T-helper 22 cell (primary cell): ENCODE measurements at places on chromosomes 5 and 9.

GRCh38 chr9:135504262-135505243, 4.1 kb downstream of the MRPS2 start:
- no peak for DNase-seq

DNA sequence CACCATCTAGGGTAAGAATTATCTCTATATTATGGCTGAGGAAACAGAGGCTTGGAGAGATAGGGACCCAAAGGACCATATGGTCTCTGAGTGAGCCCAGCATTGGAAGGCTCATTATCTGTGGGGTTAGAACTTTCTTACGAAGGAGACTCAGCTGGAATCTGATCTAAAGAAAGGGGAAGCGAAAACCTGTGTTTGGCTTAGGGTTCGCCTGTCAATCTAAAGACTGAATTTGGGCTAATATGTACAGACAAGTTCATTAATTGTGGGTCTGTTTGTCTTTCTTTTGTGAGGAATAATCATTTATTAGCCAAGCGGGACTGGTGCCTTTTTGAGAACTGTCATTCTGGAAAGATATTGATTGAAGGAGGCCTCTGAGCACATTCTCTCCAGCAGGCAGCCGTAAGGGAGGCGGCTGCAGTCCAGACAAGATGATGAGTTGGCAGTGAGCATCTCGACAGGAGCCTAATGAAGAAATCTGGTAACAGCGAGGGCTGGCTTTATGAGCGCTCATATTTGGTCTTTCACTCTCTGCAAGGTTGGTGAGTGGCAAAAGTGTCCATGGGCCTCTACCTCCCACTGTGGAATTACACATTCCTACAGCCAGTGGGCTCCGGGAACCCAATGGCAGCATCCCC, 104.2 kb upstream of the GPR151 start:
- DNase-seq: no peak

DNA sequence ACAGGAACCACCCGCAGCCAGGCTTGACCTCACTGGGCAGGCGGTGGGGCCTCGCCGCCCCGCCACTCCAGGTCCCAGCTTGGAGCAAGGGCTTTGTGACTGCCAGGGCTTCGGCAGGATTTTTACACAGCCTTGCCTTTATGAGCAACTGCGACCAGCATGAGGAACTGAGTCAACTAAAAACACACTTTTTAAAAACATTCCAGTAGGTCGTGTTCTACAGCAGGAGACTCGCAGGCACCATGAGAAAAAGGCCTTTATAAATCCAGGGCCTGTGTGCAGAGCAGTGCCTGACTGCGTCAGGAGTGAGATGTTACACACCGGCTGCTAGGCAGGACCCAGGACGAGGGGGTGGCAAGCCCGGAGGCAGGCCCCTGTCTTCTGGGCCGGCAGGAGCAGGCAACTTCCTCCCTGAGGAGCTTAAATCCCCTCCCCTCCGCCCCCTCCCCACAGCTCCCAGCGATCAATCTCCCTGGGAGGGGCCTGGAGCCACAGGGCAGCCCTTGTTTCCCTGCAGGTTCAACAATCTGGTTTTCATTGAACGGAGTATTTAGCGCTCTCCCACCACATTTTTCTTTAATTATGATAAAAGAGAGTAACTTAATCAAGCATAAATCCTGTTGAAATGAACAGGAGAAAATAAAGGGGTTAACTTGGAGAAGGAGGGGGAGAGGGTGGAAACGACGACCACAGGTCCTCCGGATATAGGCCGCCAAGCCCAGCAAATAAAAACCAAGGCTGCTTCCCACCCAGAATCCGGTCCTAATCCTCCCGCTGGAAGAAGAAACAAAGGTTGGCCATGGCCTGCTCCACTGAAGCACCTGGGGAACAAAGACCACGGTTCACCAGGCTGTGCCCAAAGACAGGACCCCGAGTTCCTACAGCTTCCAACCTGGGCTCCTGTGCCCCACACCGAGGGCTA, 92.5 kb downstream of the ROR2 start:
- DNase-seq: no peak

GRCh38 chr5:2135833-2136232, 253.1 kb upstream of the IRX4 start:
- DNase-seq: no peak

- DNase-seq: no peak
These were observed 149.1 kb upstream of the TUT7 start for GRCh38 chr9:86503314-86503713.

- DNase-seq: no peak
These were observed 41.9 kb upstream of the STOM start for GRCh38 chr9:121411993-121412392.

- no peak for DNase-seq
These were observed 6.5 kb upstream of the EBF1 start for GRCh38 chr5:159106193-159106568.

GRCh38 chr5:13997514-13997913, 53.0 kb upstream of the DNAH5 start:
- no peak for DNase-seq

GRCh38 chr5:173395257-173395932, 67.2 kb upstream of the STC2 start:
- DNase-seq: no peak

DNA sequence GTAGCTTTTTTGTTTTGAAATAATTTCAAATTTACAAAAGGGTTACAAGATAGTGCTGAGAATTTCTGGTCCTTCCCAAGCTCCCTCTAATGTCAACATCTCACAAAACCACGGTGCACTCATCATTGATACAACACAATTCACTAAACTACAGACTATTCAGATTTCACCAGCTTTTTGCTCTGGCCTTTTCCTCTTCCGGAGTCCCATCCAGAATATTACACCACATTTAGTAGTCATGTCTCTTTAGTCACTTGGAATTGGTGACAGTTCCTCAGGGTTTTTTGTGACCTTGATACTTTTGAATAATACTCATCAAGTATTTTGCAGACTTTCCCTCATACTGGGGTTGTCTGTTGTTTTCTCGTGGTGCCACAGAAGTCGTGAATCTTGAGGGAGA, 484.0 kb downstream of the GADD45G start:
- DNase-seq: no peak

DNA sequence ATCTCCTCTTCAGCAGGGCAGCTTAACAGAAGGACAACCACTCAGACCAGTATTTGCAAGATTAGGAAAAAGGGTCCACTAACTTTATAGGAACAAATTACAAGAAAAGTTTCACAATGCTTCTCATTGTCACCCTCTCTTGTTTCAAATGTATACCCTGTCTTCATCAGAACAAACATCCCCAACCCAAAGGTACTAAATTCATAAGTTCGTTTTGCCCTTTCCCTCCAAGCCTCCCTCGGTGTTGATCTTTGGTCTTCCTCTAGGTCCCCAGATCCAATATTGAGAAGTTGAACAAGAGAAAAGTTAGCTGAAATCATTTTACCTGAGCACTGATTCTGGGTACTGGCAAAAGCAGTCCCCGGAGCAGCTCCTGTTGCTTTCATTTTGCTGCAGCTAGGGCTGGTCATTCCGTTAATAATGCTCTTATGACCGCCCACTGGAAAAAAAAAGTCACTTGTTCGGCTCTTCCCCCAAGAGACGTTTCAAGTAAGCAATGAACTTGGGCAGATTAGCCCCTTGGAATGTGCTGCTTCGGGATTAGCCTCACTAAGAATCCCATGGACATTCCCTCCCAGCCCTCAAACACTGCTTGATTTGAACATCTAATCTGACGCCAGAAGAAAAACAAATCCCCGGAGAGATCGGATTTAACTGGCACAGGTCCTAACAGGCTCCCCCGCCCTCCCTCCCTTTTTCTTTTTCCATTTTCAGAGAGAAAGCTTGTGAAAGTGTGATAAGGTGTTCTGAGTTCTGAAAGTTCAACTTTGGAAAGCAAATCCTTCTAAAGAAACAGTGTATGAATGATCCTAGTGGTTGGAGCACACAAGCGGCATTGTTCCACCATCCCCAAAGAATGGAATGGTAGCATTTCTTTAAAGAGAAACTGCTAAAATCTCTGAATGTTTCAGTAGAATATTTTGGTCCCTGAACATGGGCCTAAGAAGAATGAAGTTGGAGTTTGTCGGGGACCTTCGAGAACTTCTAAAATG, 252.5 kb downstream of the TRPM3 start:
- no peak for DNase-seq

GRCh38 chr9:134055981-134056461, 11.8 kb downstream of the BRD3 start:
- no peak for DNase-seq

GRCh38 chr5:97553604-97554452, 370.8 kb upstream of the RIOK2 start:
- no peak for DNase-seq

- DNase-seq: no peak
These were observed 96.4 kb downstream of the DIRAS2 start for GRCh38 chr9:90546200-90546599.

DNA sequence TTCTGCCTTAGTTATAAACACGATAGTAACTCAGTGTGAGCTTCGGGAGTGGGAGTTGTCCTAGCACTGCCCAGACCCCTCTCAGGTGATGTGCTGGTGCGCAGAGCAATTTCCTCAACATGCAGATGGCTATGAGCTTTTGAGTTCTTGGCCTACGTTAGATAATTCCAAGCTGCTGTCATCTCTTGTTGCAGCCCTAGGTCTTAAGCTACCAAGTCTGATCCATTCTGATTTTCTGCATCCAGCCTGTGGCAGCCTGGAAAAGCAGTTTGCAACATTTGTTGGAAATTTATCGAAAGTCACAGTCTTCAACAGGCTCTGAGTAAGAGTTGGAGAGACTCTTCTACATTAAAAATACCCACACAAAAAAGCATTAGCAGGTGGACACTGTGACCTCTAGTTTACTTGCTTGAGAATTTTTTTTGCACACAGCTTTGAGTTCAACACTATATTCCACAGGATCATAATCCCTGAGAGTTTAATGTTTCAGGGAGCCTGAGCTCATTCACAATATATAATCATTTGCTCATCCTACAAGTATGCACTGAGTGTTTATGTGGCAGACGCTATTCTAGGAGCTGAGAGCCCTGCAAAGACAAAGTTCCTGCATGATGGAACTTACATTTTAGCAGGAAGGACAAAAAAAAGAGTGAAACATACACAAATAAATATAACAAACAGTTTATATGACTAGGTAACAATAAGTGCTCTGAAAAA, 91.6 kb downstream of the UBE2QL1 start:
- no peak for DNase-seq

DNA sequence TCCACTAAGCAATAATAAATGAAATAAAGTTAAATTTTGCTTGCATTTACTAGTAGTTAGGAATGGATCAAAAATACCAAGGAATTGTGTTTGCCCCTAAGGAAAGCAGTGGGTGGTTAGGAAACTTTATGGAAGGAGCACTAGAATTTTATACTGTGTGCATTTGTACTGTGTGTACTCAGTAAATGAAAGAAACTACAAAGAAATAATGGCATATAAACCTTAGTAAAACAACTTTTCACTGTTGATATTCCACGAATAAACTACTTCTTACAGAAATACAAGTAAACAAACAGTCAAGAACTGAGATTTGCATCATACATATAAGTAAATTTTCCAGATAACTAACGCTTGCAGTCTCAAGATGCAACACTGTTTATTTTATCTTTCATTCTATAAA, 103.7 kb upstream of the PARP8 start:
- no peak for DNase-seq

GRCh38 chr5:171660434-171660833, 125.2 kb upstream of the SMIM23 start:
- DNase-seq: no peak

- no peak for DNase-seq
These were observed 2.2 kb downstream of the THBS4 start for GRCh38 chr5:80037366-80037765.

DNA sequence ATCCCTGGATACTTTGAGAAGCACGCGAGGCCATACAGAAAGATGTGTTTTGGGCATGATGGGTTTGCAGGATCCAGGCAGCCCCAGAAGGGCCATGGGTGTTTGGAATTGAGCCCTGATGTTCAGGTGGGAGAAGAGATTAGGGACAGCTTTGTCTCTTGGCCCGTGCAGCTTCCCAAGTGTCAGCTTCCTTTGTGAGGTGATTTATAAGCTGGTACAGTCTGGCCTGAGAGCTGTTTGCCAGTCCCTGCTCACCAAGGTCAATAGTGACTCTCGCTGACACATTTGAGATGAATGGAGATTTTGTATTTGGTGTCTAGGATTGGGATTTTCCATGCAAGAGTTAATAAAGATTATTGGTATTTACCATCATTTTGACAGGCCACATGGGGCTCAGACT, 165.9 kb downstream of the ICE1 start:
- no peak for DNase-seq

DNA sequence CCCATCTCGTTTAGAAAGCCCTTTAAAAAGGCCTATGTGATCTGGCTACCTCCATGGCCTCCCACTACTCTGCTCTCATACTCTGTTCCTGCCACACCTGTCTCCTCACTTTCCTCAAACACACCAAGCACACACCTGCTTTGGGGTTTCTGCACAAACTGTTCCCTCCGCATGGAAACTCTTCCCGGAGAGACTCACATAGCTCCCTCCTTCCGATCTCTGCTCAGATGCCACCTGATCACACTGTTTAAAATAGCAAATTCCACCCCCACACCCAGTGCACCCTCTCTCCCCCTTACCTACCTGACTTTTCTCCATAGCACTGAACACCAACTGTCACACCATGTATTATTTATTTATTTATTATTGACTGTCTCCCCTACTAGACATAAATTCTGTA, 84.0 kb upstream of the NR4A3 start:
- no peak for DNase-seq

GRCh38 chr5:109748546-109748945, 58.8 kb downstream of the MAN2A1 start:
- no peak for DNase-seq

GRCh38 chr5:81965524-81965923, 6.3 kb upstream of the ATG10 start:
- DNase-seq: no peak

DNA sequence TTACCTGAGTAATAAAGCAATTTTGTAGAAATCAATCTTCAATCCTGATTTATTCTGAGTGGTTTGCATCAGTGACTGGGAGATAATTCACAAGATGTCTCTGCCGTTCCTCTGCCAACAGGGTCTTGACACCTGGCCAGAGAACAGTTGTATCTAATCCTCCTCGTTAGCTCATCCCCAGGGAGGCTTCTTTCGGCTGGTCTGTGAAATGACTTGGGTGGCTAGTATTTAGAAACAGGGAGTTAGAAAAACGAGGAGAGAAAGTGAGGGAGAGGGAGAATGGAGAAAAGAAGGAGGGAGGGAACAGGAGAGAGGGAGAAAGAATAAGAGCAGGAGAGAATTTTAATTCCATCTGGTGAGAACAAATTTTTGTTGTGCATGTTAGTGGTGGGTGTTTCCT, 600.2 kb upstream of the TLE4 start:
- no peak for DNase-seq

DNA sequence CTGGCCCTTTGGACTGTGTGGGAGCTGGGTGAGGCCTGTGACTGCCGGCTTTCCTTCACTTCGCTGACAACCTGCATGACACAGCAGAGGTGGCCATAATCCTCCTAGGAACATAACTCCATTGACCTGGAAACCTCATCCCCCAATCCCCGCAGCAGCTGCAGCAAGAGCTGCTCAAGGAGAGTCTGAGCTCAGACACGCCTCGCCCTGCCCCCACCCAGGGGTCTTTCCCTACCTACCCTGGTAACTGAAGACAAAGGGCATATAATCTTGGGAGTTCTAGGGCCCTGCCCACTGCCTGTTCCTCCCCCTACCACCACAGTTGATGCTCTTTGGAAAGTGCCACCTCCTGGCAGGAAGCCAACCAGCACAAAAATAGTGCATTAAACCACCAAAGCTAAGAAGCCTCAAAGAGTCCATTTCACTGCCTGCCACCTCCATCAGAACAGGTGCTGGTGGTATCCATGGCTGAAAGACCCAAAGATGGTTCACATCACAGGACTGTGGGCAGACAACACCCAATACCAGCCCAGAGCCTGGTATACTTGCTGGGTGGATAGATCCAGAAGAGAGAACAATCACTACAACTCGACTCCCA, 18.4 kb downstream of the TRIM36 start:
- no peak for DNase-seq
